Karpas-422 (cell line): ENCODE measurements at places on chromosomes 2 and 18.

GRCh38 chr2:11550901-11551568 lies 17.2 kb downstream of the GREB1 start:
- no peak for DNase-seq

DNA sequence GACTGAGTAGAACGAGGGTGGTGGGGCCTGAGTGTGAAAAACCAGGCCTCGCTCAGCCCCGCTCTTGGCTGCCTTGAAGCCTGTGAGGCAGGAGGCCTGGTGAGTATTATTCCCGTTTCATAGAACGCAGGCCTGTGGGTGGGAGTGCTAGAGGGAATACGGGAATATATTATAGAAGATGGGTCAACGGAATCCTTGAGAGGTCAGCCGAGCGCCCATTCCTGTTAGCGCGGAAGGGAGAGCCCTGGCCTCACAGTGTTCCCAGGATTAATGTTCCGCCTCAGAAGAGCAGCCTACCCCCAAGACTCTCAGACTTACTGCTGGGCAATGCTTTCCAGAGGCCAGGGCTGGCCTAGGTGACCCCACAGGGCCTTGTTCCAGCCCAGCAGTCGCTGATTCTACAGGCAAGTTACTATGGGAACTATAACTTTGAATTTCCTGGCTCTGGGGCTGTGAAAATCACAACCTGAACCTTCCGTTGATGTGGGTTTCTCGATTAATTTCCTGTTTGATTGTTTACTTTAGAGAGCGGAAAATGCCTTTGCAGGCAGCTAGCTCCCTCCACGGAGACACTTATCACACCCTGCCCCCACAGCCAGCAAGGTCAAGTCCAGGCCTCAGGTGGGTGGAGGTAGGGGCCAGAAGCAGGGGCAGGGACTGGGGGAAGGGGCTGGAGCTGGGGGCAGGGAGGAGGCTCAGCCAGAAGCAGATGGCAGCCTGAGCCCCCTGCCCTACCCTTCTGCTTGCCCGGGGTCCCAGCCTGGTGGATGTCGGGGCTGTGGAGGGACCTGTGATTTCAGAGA lies 108.3 kb downstream of the SMAD7 start:
- no peak for DNase-seq

DNA sequence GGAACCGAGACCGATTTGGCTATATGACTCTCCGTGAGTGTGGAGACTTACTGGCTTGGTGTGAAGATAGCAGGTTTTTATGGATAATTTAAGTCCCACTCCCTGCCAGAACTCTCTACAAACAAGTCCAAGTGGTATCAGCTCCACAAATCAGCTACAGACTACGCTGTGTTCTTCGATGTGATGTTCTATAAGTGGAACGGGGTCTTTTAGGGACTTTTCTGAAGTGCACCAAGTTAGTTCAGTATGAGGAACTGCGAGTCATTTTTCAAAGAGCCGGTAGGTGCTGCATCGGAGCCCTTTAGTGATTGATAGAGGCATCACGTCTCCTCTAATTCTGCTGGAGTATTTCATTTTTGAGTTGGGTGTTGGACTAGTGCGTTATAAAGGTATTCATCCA lies 107.1 kb downstream of the TSHZ1 start:
- DNase-seq: no peak

DNA sequence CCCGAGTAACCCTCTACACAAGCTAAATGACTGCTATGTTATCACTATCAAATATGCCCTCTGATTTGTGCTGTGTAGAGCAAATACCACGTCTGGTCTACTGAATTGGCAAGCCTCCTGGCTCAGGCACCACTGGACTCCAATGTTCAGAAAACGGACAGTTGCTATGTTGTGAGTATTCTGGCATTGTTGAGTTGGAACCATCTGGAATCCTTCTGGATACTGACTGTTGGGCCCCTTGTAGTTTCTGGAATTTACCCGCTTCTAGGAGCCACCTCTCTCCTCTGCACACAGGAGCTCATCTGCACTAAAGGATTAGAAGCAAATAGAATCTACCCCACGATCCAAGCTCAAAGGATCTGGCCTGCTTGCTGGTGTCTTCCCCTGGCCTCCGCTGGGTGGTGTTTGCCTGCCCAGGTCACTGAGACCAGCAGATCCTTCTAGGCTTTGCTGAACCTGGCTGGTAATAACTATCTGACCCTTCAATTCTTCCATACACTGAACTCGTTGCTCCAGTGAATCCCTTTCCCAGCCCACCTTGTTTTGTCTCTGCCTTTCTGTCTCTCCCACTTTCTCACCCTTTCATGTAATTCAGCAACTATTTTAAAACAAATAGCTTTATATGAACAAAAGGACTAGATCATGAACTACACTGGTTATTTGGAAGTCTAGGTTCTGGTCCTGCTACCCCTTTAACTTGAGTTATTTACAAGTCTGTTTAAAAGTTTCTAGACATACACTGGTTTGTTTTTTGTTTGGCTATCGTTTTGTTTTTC lies 2.1 kb upstream of the HAAO start:
- no peak for DNase-seq

DNA sequence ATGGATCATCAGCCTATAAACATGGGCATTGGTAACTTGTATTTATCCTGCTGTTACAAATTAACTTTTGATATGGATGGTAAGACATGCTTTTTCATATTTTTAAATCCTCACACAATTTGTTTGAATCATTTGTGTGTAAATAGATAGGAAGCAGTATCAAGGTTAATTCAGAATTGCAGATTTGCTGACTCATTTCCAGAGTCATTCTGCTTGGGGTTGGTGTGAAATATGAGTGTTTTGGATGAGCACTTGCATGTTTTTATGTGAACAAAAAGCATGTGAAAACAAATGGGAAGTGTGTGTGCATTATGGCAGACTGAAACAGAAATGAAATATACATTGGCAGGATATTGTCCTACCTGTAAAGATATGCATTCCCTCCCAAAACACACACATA lies 11.8 kb downstream of the CCDC85A start:
- DNase-seq: no peak

GRCh38 chr18:79011300-79011870 lies 31.8 kb downstream of the SALL3 start:
- DNase-seq: no peak

GRCh38 chr2:12087671-12088380 lies 341.4 kb downstream of the LPIN1 start:
- DNase-seq: no peak

GRCh38 chr2:214995409-214995808 lies 143.0 kb downstream of the ABCA12 start:
- no peak for DNase-seq

DNA sequence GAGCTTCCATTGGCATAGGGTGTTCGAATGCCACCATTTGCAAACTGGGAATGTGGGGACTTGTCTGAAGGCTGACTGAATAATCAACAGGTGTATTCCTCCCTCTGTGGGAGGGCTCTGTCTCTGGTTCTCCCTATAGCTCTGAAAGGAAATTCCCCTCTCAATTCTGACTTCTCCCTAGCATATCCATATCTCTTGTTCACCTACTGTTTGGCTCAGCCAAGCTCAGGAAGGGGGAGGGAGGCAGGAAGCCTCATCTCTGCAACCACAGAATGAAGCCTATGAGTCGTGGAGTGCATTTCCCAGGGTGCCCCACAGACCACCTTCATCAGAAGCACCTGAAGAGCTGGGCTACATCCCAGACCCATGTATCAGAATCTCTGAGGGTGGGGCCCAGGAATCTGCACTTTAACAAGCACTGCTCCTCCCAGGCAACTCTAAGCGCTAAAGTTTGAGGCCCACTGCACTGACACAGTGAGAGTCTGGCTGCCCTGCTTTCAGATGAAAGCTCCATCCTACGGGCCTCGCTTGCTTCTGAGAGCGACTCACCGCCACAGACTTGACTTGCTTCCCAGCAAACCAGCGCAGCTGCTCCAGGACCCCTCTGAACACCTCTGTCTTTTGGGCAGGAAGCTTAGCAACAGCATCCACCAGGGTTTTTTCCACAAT lies 32.0 kb downstream of the XDH start:
- no peak for DNase-seq

DNA sequence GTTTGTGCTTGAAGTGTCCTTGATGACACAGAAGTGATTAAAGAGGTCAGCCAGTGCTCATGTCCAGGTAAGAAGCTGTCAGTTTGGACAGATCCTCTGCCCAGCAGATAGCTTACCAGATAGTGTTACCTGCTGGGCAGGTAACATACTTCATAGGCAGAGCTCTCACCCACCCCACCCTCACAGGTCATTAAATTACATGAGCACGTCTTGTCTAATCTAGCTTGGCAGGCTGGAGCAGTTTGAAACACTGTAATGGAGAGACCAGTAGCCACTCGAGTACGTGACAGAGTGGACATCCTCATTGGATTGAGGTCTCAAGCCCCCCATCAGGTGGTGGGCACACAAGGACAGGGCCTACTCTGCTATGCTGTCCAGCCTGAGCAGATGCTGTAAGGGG lies 27.1 kb downstream of the TTC32 start:
- no peak for DNase-seq

DNA sequence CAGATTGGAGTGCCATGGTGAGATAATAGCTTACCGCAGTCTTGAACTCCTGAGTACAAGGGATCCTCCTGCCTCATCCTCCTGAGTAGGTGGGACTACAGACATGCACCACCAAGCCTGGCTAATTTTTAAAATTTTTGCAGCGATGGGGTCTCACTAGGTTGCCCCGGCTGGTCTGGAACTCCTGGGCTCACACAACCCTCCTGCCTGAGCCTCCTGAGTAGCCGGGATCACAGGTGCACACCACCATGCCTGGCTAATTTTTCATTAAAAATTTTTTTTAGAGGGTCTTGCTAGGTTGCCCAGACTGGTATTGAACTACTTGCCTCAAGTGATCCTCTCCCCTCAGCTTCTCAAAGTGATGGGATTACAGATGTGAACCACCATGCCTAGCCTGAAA lies 27.8 kb downstream of the RAB31 start:
- no peak for DNase-seq

DNA sequence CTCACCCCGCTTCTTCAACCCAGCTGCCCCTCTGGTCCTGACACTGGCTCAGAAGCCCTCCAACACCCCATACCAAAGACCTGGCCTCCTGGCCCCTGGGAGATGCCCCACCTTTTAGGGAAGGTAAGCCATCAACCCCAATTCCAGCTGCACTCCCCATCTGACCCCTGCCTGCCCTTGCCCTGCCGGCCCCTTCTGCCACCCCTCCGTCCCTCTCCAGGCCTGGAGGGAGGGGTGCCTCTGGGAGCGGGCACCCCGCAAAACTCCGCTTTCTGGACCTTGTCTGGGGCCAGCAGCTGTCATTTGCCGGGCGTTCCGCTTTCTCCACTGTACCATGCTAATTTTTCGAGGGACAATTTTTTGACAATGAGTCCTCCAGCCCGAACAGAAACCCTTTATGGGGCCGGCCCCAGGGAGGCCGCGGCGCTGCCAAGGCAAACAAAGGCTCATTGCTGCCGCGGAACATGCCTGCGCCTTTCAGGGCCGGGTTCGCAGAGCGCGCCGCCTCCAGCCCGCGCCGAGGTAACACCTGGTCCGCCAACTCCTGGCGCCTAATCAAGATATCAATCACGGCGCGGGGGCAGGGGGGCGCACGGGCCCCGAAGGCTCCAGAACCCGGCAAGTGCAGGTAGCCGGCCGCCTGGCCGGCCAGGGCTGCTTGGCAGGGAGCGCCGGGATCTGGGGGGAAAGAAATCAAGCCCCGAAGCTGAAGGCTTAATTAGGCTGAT lies 96.0 kb downstream of the INHBB start:
- no peak for DNase-seq

- no peak for DNase-seq
Observed at GRCh38 chr2:101109451-101110118, 41.6 kb downstream of the TBC1D8 start.

DNA sequence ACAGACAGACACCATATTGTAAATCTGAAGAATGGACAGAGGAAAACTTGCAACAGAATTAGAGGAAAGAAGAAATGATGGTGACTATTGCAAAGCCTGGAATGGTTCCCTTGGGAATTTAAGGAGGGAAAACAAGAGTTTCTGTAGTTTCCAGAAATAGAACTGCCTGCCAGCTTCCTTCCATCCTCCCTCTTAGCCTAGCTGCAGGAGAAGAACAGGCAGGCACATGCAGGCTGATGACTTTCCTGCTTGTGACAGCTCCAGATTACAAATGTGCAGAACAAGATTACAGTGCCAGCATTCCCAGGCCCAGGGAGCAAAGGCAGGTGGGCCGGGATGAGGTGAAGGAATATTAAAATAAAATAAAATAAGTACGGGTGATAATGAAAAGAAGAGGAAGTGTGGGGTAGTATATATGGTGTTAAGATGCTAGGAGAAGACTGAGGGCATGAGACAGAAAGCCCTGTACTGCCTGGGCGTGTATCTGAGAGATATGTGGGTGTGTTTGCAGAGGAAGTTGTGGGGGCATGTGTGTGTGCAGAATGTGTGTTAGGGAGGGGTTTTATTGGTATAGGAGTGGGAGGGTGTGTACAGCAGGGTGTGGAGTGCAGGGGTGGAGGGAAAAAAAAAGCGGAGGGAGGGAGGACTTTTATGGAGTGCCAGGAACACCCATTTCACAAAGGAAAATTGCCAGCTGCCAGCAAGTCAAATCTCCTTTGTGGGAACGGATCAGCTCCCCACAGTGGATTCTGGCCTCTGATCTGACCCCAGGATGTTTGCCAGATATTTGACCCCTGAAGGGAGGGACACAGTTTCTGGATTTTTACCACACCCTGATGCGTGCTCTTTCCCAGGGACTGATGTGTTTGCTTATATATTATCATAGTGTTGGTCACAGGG lies 43.9 kb upstream of the NEMP2 start:
- peak; percentile 44 for DNase-seq

GRCh38 chr2:67246791-67247190 lies 150.3 kb upstream of the ETAA1 start:
- no peak for DNase-seq

GRCh38 chr2:101830555-101830954 lies 133.0 kb downstream of the MAP4K4 start:
- DNase-seq: no peak

DNA sequence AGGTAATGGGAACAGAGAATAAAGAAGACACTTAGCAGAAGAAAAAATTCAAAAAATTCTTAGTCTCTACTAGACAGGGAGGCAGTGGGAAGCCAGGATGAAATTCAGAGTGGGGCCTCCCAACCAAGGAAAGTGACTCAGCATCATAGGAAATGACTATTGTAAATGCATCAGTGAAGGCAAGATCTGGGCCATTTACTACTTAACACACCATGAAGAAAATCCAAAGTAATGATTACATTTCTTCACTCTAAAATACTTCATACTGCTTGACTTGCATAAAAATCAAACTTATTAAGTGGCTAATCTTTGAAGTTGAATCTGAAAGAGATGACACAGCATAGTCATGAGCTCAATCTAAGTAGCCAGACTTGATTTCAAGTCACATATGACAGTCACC lies 405.8 kb upstream of the SLC39A10 start:
- no peak for DNase-seq

- DNase-seq: no peak
Observed at GRCh38 chr2:127226132-127226519, 6.0 kb upstream of the CYP27C1 start.

DNA sequence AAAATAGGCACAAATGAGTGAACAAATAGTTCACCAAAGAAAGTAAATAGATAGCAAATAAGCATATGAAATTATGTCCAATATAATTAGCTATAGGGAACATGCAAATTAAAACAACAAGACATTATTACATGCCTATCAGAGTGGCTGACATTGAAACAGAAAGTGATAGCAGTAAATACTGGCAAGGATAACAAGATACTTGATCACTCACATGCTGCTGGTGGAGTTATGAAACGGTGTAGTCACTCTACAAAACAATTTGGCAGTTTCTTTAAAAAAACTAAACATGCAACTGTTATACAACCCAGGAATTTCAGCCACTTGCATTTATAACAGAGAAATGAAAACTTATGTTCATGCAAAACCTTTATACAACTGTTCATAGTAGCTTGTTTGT lies 439.2 kb upstream of the ACVR2A start:
- DNase-seq: no peak

- no peak for DNase-seq
Observed at GRCh38 chr2:26864226-26864625, 16.3 kb downstream of the DPYSL5 start.
